ENCODE measurements at places on chromosomes 11 and 22.

DNA sequence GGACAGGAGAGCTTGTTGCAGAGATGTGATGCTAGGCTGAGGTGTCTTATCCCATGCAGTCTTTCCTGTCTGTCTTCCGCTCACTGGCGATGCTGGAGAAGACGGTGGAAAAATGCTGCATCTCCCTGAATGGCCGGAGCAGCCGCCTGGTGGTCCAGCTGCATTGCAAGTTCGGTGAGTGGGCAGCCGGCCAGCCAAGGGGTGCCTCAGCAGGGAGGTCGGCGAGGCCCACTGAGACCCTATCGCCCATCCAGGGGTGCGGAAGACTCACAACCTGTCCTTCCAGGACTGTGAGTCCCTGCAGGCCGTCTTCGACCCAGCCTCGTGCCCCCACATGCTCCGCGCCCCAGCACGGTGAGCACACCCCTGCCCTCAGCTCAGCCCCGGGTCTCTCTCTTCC lies 1.7 kb downstream of the RAD9A start:
- DNase-seq = no peak

GRCh38 chr11:13348305-13348704 lies 70.7 kb downstream of the BMAL1 start:
- DNase-seq = no peak

DNA sequence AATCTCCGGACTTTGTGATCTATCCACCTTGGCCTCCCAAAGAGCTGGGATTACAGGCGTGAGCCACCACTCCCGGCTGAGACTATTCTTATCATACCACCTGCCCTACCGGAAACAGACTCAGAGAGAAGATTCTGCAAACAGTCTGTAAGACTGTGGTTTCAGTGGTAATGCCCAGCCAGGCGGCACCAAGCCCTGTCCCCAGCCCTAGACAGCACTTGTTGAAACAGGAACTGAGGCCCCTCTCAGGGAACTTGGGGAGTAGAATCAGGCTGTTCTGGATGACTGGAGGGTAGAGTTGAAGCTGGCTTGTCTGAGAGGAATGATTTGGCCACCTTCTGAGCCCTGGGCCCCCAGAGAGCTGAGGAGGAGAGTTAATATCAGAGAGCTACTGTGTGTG lies 1.3 kb upstream of the INSC start:
- peak; percentile 70 for DNase-seq

- DNase-seq = no peak
These were observed 89.0 kb downstream of the CWC15 start for GRCh38 chr11:94884376-94884775.

GRCh38 chr11:66437979-66438503 lies 607 bp downstream of the MRPL11 start:
- DNase-seq = no peak

- no peak for DNase-seq
These were observed 48.2 kb downstream of the CADM1 start for GRCh38 chr11:115456019-115456418.

DNA sequence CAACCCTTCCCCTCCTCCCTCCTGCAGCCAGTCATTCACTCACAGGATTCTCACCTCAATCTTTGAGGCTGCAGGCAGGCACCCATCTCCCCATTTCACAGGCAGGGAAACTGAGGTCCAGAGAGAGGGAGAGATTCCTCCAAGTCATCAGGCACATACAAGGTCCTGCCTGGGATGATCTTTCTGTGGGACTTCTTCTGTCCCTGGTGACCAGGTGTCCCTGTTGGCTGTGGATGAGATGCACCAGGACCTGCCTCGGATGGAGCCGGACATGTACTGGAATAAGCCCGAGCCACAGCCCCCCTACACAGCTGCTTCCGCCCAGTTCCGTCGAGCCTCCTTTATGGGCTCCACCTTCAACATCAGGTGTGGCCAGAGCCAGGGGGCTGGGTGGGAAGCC lies 7.8 kb downstream of the FTH1 start:
- no peak for DNase-seq

DNA sequence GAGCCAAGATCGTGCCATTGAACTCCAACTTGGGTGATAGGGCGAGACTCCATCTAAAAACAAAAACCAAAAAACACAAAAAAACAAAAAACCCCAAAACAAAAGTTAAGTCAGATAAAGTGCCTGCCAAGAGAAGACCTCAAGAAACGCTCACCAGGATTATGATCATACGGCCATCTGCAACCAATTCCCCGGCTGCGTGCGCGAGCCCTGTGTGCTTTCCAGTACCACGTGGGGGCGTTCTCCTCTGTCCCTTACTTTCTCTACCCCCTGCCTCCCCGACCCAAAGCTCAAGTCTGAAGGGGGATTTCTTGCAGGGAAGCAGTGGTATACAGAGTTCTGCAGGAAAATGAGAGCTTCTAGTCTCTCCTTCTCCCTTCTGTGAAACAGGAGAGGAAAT lies 10.5 kb upstream of the RPS19BP1 start:
- no peak for DNase-seq

- DNase-seq = no peak
These were observed 22.0 kb upstream of the SYT8 start for GRCh38 chr11:1812801-1813200.

GRCh38 chr11:78656984-78657383 lies 82.3 kb upstream of the NARS2 start:
- DNase-seq = no peak

DNA sequence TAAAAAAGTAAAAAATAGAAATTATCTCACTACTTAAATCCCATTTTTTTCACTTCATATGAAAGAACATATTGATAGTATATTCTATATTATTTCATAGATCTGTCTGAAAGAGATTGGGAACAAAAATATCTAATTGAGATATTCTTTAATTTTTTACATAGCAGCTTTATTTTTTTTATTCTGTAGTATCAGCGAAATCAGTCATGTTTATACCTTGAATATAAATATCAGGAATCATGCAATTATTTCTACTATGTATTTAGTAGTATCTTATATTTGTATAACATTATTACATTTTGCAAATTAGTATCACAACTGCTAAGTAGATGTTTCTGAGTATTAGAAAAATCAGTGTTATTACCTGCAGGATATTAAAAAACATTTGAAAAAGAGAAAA lies 20.4 kb downstream of the C11orf54 start:
- no peak for DNase-seq

DNA sequence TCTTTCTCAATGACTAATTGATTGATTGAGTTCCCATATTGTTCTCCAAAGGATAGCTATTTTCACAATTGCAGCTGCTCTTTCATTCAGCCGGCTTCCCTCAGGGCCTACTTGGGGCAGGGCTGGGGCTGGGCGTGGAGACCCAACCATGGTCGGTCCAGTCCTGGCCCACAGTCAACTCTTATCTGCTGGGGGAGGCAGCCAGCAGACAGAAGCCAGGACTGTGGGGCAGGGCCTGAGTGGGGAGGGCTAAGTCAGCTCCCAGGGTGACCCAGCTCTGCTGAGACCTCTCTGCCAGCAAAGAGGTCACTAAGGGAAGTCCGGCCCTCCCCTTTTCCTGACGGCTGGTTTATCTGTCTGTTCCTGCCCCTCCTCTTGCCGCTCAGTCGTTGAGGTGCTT lies 735.2 kb downstream of the TBC1D22A start:
- DNase-seq = no peak

- DNase-seq = peak; percentile 2
These were observed 18.4 kb downstream of the OR2AT4 start for GRCh38 chr11:75078233-75078632.

GRCh38 chr11:113241636-113242054 lies 72.7 kb upstream of the TTC12 start:
- peak; percentile 95 for DNase-seq

- no peak for DNase-seq
These were observed 15.3 kb downstream of the IL10RA start for GRCh38 chr11:118001494-118001971.

- DNase-seq = no peak
These were observed 59.2 kb downstream of the SPON1 start for GRCh38 chr11:14021738-14022137.

DNA sequence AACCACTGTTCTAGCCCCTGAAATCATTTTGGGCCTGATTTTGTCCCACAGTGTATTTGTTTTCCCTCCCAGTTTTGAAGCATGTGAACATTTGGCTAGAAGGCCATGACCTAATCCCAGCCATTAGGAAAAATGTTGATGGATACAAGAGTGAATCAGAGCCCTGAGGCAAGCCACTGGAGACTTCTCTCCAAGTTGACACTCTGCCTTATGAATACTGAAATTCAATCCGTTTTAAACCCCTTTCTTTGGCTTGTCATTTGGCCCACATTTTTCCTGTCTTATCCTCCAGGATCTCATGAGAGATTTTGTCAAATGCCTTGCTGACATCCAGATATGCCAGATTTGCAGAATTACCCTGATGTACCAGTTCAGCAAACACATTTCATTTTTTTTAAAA lies 158.8 kb downstream of the FAT3 start:
- DNase-seq = peak; percentile 64

- no peak for DNase-seq
These were observed 30.6 kb upstream of the HSD17B12 start for GRCh38 chr11:43649921-43650320.

GRCh38 chr11:116793772-116794097 lies 2.1 kb upstream of the APOA5 start:
- DNase-seq = peak; percentile 62

- DNase-seq = no peak
These were observed 369.3 kb downstream of the DLG2 start for GRCh38 chr11:85257837-85258236.

GRCh38 chr22:28802595-28803123 lies 2.3 kb upstream of the XBP1 start:
- no peak for DNase-seq

DNA sequence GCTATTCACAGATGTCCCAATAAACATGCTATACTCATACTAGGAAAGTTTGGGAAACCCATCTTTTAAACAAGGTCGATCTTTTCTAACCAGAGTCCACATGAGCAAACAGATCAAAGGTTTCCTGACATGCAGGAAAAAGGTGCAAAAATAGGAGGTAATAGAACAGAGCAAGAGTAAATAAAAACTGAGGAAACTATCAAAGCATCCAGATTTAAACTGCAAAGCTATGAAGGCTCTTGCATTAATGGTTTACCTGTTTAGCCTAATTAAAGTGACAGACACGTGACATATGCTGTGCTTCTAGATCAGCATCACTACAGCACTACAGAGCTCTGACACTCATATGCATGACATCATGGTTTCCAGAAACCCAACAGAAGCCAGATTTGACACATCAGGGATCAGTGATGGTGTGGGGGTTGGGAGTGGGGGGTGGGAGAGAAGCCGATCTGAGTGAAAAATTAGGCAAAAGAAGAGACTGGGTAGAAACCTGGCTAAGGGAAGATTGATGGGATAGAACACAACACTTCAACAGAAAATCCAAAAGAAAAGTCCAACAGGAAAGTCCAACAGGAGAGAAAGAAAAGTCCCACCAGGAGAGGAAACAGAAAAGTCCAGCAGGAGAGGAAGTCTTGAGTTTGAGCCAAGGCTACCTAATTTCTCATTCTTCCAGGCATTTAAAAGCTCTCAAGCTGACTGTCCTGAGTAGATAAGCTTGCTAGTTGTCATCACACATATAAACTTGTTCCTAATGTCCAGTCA lies 262.3 kb downstream of the SOX6 start:
- DNase-seq = no peak

- no peak for DNase-seq
These were observed 638.5 kb downstream of the NTM start for GRCh38 chr11:132008872-132009271.

DNA sequence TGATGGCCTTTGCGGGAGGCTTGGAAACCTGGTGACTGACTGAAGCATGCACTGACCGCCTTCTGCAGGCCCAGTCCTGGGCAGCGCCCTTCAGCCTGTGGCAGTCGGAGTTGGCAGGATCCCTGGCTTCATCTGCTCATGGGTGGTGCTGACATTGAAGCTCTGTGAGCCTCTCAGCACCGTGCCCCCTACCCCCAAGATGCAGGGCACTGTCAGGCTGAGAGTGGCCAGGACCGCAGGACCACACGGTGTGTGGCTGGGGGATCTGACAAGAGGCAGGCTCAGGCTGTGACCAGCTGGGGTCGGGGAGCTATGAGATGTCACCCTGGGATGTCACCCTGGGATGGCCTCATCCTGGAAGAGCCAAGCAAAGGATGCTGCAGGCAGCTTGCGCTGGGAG lies 32.7 kb downstream of the TBC1D22A start:
- DNase-seq = no peak

DNA sequence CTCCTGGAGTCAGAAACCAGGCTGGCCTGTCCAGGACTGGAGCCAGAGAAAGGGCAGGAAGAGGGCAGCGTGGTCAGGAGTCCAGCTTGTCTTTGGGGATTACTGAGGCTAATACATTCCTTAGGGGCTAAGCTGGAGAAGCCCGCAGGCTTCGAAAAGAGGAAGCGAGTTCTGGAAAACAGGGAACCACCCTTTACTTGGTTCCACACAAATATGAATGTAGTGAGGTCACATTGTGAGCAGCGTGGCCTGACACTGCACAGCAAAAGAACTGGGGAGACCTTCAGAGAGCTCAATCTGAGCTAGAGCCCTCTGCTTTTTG lies 132.3 kb downstream of the CEP164 start:
- no peak for DNase-seq

DNA sequence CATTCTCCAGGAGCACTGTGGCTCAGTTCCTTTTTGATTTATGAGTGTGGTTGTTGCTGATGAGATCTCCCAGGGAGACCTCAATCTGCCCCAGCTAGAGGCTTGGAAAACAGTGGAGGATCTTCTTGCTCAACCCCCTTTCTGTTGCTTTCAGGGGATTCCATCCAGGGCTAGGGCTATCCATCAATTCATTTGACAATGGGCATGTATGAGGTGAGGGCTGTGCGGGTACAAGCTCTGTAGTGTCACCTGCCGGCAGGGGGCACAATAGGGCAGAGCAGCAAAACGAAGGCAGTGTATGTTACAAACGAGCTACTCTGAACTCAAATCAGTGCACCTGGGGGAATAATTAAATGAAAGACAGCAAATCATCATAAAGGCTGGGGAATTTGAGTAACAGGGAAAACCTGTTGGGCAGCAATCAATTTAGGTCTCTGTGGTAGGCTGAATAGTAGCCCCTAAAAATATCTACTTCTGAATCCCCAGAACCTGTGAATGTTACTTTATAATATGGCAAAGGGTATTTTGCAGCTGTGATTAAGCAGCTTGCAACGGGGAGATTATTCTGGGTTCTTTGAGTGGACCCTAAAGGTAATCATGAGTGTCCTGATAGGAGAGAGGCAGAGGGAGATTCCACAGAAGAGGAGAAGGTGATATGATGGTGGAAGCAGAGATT lies 170.3 kb upstream of the ZBED5 start:
- peak; percentile 64 for DNase-seq

DNA sequence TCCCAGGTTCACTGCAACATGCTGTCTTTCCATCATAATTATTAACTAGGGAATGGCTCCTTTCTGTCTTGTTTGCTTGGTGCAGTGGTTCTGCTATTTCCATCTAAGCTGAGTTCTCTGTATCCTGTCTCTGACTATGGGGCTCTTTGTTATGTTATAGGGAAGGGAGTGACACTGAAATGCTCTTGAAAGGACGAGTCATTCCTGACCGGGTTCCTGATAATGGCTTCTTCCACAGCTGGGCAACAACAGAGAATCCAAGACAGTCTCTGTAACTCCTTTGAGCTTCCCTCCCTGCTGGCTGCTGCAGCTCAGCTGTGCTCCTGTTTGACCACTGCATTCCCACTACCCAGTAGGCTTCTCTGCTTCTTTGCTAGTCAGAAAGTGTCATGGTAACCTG lies 24.1 kb downstream of the OR2AT4 start:
- DNase-seq = peak; percentile 6

GRCh38 chr11:129865701-129866100 lies 29.7 kb downstream of the NFRKB start:
- no peak for DNase-seq

- no peak for DNase-seq
These were observed 5.7 kb downstream of the IGLL1 start for GRCh38 chr22:23574371-23574811.
